ENCODE measurements at places on chromosomes 3 and 15.

- DNase-seq, result peak; percentile 27
These were observed 433.3 kb downstream of the RAP2B start for GRCh38 chr3:153595186-153595815.

- DNase-seq, result no peak
These were observed 135.7 kb upstream of the IL12A start for GRCh38 chr3:159852821-159853505.

GRCh38 chr3:15009167-15009566, 55.9 kb downstream of the MRPS25 start:
- DNase-seq, result no peak

DNA sequence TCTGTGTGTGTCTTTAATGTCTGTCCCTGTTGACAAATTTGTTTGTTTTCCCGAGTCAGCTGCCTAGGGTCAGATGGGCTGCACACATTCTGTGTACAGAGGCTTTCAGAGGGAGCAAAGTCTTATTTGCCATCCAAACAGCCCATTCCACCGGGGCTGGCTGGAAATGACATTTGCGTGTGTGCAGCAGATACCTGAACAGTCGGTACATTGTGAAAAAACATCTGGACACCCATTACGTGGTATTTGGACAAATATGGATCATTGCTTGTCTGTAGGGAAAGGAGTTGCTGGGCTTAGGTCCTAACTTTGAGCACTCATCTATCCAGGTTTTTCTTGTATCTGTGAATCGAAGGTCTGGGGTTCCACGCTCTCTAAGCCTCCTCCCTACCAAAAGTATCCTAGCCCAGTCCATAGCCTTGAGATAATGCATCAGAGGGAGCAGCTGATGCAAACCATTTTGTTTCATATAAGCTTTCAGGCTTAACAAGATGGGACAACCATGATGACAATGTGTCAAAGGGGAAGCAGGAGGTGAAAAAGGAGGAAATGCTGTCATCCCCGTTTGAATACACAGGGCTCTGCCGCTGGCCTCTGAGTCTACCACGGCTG, 22.2 kb upstream of the CMTM8 start:
- DNase-seq, result no peak

GRCh38 chr15:39397883-39398282, 183.0 kb upstream of the THBS1 start:
- DNase-seq, result no peak

DNA sequence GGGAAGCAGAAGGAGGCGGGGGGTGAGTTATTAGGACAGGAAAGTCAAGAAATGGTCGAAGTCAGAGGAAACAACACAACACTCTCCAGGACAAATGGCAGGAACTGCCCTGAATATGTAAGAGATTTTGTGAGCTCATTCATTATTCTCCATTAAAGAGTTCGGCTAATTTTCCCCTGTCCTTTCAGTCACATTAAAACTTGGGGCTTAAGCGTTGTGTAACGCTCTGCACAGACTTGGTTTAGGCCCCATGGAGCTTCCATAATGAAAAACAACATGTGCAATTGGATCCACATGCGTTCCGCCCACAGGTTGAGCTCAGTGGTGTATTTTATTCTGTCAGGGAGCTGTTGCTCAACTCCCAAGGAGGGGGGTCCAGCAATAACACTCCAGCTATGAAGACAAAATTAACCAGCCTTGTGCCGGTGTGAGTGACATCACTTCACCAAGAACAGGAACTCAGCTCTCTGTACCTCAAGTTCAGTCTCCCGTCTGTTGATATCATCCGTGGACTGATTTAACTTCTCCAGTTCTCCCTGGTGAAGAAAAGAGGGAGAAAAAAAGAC, 2.3 kb downstream of the SH3BP5 start:
- no peak for DNase-seq

GRCh38 chr15:88391700-88392099, 75.5 kb downstream of the MRPL46 start:
- DNase-seq, result no peak

GRCh38 chr3:109132801-109133473, 3.6 kb upstream of the C3orf85 start:
- no peak for DNase-seq

GRCh38 chr3:188185717-188186251, 31.8 kb downstream of the LPP start:
- peak; percentile 23 for DNase-seq

GRCh38 chr3:157375342-157375986, 61.2 kb upstream of the PTX3 start:
- no peak for DNase-seq

GRCh38 chr15:51054535-51054934, 40.2 kb downstream of the TNFAIP8L3 start:
- no peak for DNase-seq

DNA sequence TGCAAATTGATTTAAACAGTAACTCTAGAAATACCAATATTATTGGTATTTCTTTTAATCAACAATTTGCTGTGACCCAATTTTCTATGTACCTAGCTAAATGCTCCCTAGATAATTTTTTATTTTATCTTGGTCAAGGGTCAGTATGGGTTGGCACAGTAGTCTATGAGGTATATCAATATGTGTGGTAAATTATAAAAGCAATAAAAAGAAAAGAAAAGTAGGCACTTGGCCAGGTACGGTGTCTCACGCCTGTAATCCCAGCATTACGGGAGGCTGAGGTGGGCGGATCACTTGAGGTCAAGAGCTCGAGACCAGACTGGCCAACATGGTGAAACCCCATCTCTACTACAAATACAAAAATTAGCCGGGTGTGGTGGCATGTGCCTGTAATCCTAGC, 34.0 kb upstream of the STIMATE start:
- no peak for DNase-seq

- DNase-seq, result no peak
These were observed 268.8 kb downstream of the ZBTB20 start for GRCh38 chr3:114878114-114878839.

DNA sequence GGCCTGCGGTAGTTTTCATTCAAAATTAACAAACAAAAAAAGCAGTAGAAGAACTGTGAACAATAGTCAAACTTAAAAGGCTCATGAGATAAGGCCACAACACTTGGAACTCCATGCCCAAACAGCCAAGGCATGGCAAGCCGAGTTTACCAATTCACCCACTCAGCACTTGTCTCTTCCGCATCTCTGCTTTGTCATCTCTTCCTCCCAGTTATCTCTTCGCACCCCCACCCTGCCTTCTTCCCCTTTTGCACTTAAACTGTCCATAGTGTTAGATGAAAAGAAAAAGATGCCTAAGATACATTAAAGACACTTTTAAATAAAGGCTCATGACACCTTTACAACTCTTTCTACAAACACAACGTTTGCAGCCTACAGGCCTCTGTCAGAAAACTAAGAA, 11.1 kb downstream of the TLE3 start:
- DNase-seq, result no peak

DNA sequence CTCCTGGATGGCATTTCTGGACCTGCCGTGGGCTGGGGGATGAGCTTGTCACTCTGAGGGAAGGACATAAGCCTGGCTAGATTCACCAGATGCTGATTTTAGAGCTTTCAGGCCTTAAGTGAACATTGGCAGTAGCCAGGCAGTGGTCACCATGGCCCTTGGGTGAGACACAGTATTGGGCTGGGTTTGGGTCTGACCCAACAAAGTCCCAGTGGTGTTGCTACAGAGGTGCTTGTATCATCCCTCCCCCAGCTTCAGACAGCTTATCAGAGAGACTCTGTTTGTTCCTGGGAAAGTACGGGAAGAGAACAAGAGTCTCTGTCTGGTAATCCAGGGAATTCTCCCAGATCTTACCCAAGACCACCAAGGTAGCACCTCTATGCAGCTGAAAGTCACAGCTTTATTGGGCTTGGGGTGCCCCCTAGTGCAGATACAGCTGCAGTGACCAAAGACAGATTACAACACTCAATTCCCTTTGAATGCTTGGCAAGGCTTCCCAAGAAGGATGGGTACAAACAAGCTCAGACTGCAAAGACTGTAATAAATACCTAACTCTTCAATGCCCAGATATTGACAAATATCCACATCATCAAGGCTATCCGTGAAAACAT, 9.8 kb upstream of the RUVBL1 start:
- no peak for DNase-seq

DNA sequence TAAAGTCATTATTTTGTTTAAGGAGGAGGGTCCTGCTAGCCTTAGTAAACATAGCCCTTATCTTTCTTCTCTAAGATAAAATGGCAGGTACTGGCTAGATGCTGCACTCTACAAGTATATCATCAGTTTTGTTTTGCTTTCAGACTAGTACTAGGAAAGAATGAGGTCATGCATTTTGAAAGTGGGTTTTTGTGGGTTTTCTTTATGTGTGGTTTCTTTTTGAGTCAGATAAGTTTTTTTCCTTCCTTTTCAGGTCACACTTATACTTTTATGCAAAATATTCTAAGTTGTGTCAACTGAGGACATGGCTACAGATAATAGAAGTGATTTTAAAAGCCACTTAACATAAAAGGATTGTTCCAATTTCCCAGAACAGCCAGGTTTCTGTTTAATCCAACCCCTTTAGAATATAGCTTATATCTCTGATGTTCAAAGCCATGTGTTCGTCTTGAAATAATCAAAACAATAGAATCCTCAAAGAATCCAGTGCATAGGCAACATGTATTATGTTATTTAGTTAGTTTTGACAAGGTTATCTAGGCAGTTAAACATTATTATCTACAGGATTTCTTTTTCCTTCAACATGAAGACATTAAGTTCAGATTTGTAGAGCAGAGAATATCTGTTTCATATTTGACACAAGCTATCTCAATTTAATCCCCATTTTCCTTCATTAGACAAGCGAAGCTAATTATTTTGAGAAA, 406.2 kb downstream of the RBMS3 start:
- DNase-seq, result no peak

- no peak for DNase-seq
These were observed 211.4 kb downstream of the NR1D2 start for GRCh38 chr3:24156466-24156865.

DNA sequence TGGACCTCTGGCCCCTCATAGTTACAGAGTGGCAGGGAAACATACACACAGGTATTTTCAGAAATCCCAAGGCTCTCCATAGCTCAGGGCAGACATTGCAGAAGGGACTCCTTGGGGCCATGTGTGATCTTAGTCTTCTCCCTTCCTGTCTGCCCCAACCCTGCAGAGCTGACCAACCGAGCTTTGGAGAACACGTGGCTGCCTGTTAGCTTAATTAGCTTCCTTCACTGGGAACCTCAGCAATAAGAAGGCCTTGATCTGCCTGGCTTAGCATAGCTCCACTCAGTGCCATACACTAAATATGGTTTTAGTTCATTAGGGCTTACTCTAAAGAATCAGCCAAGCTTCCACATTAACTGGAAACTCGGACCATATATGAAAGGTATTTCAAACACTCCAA, 12.3 kb downstream of the LYZL4 start:
- DNase-seq, result no peak

- no peak for DNase-seq
These were observed 28.3 kb upstream of the ETV5 start for GRCh38 chr3:186137051-186137685.

DNA sequence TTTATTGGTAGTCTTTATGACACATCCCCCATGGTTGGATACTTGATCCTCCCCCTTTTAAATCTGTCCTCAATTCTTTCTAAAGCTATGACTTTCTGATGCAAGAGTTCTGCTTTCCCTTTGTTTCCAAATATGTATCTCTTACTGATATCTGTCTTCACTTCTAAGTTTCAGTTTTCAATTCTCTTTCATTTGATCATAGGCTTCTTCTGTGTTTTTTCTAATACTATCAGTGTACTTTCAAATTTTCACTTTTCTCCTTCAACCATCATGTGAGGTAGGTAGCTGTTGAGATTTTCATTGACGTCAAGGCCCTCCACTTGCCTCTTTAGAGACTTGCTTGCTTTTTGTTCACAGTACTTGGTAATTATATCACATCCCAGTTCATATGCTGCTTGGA, 436.5 kb downstream of the CNTN4 start:
- DNase-seq, result no peak

DNA sequence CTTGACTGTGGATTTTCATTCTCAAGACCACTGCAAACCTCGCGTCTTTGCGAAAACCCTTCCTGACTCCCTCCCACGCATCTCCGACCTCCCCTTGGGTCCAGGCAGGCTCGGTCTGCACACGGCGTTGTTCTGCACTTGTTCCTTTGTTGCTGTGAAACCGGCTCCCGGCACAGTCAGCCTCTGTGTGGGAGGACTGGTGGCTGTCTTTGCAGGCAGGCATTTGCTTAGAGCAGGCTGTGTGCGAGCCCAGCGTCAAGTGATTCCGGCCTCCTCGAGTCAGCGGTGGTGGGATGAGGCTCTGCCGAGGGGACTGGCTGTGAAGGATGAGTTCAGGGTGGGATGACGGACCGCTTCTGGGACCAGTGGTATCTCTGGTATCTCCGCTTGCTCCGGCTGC, 102.6 kb upstream of the ROPN1 start:
- DNase-seq, result no peak

DNA sequence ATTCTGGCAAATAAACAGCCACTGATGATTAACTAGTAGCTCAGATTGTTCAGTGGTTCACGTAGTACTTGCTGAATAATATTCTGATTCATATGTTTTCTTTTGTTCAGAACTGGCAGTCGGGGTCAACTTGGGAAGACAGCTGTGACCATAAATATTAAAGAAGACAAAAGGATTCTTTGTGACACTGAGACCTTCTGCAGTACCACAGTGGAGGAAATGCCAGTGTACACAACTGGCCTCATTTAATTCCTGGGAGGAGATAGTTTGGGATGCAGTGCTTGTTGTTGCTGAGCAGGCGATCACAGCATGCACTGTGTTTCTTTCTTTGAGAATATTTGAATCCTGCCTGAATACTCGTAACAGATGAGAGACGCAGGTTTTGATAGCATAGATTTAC, 26.7 kb upstream of the MCF2L2 start:
- no peak for DNase-seq

DNA sequence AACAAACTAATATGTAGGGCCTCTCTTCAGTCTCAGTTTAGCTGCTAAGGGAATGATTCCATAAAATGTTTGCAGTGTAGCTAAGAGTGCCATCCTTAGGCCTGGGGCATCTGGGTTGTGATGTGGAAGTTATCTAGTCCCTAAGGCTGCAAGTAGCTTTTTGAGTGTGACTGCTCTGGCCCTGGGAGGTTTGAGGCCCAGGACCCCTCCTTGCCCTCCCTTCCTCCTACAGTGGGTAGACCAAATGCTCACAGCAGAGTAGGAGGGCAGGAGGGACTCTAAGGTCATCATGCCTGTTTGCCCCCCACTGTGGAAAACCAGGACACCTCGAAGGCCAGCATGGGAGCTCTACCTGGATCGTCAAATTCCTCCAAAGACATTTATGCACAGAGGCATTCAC, 115.0 kb downstream of the EPHB1 start:
- no peak for DNase-seq

Data from NCI-H1417 treated with DMSO at 0.1 percent for 48 hours (cell line).